ENCODE measurements at places on chromosomes 4 and X. TPM values are rescaled to one million over a fixed set of nuclear protein-coding genes. Genes with fewer than 3 reads are reported as not detected.
A peak's percentile ranks its signal among the peaks of the same experiment; 100 is the strongest.

The COL4A5 gene
- not detected for polyA plus RNA-seq

GRCh38 chrX:19372547-19373331 is 29.0 kb downstream of the PDHA1 start:
- no peak for DNase-seq

DNA sequence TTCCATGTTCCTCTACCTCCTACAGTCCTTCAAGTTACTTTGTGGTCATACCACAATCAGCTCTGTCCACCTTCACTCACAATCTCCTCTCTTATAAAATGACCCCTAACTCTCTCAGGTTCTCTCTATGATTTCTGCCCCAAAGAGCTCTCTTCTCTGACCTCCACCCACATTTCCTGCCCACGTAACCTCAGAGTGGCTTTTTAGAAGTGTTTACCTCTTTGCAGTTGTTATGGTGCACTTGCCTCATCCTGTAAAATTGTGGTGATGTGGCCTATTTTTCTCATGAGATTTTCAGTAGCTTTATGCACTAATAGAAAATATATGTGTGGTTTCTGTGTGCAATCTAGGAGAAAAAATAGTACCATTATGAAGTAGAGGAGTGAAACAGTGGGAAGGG is 215.8 kb downstream of the PACRGL start:
- DNase-seq = peak; percentile 18

The RIPPLY1 gene
- polyA plus RNA-seq = not detected

DNA sequence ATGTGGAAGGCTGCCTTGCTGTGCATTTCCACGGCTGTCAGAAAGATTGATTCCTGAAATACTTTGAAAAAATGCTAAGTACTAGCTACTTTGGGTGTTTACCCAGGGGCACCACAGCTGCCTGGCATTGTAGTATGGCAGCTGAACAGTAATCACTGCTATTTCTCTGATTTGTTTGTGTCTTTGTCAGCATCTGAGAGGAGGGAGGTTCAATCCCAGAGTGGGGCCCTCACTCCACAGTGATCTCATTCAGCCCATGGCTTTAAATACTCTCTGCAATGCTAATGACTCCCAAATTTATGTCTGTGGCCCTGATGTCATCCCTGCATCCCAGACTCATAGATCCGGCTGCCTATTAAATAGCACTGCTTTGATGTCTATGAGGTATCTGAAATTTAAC is 575.3 kb upstream of the MAGEB2 start:
- DNase-seq = no peak

DNA sequence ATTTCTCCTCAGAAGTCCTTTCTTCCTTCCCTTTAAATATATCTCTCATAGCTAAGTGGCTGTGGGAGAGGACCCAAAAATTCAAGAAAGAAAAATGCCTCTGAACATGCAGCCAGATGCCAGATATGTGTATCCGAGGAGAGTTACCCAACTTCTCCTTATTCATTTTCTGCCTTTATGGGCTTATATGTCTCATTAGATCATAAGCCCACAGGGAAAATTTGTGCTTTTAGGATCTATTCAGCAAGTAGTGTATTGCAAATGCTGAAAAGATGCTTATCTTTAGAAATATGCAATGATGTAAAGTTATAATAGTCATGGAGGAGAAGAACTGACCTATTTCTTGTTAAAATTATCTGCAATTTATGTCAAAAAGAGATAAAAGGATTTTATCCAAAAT is 371.8 kb upstream of the NOCT start:
- no peak for DNase-seq

The IL1RAPL1 gene
- not detected for polyA plus RNA-seq

The PPEF2 gene
- polyA plus RNA-seq = not detected

DNA sequence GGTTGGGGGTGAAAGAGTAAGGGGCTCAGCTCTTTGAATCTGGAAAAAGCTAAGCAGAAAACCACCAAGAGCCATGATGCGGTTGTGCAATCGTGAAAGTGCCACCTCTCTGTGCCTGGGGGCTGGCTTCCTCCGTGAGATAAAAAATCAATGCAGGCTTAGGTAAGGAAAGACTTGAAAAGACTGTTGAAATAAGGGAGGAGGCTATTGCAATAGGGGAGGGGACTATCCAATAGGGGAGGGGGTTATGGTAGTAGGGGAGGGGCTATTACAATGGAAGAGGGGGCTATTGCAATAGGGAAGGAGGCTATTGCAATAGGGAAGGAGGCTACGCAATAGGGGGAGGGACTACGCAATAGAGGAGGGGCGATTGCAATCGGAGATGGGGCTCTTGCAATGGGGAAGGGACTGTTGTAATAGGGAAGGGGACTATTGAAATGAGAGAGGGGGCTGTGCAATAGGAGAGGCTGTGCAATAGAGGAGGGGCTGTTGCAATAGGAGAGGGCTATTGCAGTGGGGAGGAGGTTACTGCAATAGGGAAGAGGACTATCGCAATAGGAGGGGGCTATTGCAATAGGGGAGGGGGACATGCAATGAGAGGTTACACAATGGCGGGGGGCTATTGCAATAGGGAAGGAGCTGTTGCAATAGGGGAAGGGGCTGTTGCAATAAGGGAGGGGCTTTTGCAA is 162.3 kb upstream of the PSAPL1 start:
- no peak for DNase-seq

GRCh38 chrX:48937054-48937907 is 18.5 kb upstream of the PIM2 start:
- DNase-seq = peak; percentile 95

The RAB9B gene
- polyA plus RNA-seq = 0.22 TPM

DNA sequence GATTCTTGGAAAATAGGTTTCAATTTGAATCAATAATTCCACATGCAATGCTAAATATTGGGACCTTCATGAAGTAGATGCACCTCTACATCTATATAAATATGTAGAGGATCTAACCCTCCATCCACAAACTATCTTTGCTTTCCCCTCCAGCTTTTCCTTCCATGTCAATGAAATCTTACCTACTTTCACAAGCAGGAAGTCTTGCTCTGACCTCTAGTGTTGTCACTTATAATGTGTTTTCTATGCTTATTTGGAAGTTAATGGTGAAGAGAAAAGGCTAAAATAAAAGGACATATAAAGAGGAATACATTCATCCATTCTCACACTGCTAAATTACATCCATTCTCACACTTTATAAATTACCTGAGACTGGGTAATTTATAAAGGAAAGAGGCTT is 472.7 kb upstream of the DIAPH2 start:
- DNase-seq = no peak

DNA sequence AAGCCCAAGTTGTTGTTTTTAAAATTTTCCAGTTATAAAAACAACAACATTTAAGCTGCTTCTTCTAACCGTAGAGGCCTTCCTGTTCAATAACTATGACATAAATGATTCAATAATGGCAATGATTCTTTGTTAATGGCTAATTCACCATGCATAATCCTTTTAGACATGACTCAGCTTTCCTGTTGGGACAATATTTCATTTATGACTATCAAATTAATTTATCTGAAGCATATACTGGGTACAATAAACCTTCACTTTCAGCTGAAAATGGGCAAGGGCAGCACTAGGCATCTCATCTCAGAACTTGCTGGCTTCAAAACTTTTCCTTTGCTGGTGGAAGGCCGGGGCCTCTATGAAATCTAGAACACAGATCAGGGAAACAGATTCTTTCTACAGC is 38.9 kb downstream of the TBC1D9 start:
- no peak for DNase-seq

- no peak for DNase-seq
Observed at GRCh38 chr4:141102367-141102766, 30.9 kb downstream of the RNF150 start.

The ADH7 gene
- polyA plus RNA-seq = not detected

The GLUD2 gene
- 0.20 TPM for polyA plus RNA-seq

- no peak for DNase-seq
Observed at GRCh38 chrX:101668143-101668542, 8.5 kb upstream of the ARMCX2 start.

DNA sequence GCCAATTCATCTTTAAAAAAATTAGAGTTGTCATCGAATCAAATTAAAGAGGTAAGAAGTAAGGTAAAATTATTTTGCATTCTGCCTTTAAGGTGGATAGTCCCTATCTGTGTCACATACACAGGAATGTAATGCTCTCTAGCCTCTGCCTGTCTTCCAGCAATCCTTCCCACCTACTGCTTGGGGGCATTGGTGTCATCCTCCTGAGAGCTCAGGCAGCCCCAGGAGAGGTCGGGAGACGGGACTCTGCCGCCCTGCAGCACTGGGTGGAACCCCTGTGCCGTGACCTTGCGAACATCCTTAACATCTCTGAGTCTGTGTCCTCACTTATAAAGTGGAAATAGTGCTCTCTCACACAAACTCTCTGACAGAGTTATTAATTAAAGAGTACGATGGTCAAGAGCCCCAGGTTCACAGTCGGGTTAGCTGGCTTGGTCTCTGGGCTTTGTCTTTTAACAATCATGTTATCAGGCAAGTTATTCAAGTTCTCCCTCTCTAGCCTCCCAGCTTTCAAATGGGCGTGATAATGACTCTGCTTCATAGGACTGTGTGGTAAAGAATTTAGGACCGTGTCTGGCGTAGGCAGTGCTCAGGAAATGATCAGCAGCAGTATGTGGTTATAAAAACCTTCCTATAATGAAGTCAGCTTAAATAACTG is 10.2 kb downstream of the TLR3 start:
- DNase-seq = no peak

DNA sequence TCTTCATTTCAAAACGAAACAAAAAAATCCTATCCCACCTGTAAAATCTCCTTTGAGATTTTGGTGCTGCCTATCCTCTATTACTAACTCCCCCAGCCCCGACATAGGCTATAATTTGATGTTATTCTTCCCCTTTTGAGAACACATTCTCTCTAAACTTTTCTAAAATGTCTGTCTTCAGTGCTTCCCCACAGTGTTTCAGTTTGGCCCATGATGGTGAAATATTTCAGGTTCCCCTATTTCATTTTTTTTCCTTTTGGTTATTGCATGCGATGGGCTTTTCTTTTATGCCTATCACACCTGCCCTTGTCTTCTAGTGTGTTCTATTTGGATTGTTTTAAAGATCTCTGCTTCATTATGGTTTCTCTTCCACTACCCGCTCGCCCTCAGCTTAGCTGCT is 14.7 kb downstream of the BCORL1 start:
- DNase-seq = no peak

The TRAM1L1 gene
- not detected for polyA plus RNA-seq

DNA sequence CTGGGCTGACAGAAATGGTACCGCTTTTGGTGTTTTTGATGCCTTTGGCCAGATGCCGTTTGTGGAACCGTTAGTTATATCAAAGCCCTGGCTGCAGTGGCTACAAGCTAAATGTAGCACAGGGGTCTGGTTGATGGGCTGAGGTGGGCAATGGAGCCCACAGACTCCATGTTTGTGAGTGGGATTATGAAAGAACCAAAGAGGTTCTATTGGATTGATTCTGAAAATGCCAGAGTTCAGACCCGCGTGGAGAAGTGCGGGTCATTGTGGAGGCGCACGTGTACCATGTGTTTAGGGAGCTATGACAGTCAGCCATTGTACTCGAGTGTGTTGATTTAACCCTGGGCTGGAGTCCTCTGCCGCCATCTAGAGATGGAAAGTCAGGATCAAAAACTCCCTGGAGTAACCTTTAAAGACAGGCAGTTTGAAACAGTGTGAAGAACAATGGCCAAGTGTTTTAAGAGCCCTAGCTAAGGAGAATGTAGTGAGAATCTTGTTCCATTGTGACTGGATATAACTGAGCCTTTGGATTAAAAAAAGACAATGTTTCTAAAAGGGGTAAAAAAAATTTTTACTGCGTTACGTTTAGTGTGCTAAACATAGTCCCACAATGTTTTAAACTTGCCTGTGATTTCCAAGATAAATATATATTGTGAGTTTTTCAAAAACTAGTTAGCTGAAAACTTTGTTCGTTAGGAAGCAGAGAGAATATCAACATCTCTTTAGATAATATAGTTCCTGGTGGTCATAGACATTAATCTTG is 12.7 kb downstream of the ART3 start:
- DNase-seq = no peak

Measured in CD8-positive, alpha-beta memory T cell (primary cell).